Mucosa of gallbladder (tissue), 1 donor: ENCODE measurements at places on chromosomes 5 and 9. TPM values are rescaled to one million over a fixed set of nuclear protein-coding genes. Genes with fewer than 3 reads are reported as not detected.

DNA sequence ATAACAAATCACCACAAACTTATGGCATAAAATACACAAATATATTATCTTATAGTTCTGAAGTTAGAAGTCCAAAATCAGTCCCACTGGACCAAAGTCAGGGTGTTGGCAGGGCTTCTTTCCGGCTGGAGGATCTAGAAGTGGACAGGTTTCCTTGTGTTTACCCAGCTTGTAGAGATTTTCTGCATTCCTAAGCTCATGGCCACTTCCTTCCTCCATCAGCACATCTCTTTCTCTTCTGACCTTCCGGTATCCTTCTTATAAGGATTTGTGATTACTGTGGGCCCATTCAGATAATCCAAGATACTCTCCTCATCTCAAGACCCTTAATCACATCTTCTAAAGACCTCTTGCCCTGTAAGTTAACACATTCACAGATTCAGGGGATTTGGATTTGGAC is 97.6 kb downstream of the RAB3C start:
- DNase-seq = no peak

- no peak for DNase-seq
These were observed 46.3 kb downstream of the STC2 start for GRCh38 chr5:173281910-173282309.

DNA sequence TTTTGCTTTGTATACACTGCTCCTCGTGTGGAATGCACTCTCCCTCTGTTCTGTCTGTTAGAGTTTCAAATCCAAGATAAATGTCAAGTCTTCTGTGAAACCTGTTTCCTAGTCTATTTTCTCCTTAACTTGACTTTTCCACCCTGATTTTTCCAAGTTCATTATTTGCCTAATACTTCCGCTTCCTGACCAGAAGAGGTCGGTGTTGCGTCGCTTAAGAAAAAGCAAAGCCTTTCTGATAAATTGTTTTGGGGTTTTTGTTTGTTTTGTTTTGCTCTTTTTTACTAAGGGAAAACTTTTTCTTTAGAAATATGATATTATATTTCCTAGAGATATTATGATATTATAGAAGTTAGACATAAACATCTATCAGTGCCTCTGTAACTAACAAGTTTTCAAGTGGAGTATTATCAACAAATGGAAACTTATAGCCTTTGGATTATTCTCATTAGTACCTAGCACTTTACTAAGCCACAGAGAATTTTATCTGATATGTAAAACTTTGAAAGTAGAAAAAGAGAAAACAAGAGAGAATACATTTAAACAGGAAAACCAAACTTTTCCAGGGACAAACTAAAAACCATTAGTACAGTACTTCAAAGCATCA is 55.8 kb downstream of the PHAX start:
- no peak for DNase-seq

DNA sequence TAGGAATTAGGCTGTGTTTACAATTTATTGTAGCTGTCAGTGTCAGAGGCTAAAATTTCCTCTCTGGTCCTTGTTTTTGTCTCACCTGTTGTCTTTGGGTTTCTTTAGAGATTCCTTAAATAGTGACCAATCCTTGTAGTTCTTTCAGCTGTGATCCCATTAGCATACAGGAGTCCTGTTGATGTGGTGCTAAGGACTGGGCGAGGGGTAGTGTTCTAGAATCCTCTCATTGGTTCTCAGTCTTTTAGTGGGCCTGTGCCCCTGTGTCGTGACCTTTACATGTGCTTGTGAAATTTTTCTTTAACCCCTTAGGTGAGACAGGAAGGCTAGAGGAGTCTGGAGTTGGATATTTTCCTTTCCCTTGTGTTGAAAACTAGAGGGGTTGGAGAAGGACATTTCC is 51.2 kb downstream of the ZNF618 start:
- no peak for DNase-seq

DNA sequence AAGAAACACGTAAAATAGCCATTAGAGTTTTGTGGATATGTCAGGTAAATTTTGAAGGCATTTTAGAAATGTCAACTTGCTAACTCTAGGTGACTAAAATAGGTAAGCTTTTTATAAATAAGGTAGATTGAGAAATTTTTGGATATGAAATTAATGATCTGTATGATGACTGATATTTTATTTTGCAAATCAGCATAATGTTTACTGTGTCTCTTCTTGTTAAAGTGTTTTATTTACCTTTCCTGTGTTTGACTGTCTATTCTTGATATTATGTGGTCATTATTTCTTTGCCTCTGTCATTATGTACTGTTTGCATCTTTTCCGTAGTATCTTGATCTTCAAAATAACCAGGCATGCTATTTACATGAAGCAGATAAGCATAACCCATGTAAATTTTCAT is 58.4 kb downstream of the ZCCHC7 start:
- no peak for DNase-seq

- no peak for DNase-seq
These were observed 147.9 kb downstream of the PIP5K1B start for GRCh38 chr9:68852941-68853340.

DNA sequence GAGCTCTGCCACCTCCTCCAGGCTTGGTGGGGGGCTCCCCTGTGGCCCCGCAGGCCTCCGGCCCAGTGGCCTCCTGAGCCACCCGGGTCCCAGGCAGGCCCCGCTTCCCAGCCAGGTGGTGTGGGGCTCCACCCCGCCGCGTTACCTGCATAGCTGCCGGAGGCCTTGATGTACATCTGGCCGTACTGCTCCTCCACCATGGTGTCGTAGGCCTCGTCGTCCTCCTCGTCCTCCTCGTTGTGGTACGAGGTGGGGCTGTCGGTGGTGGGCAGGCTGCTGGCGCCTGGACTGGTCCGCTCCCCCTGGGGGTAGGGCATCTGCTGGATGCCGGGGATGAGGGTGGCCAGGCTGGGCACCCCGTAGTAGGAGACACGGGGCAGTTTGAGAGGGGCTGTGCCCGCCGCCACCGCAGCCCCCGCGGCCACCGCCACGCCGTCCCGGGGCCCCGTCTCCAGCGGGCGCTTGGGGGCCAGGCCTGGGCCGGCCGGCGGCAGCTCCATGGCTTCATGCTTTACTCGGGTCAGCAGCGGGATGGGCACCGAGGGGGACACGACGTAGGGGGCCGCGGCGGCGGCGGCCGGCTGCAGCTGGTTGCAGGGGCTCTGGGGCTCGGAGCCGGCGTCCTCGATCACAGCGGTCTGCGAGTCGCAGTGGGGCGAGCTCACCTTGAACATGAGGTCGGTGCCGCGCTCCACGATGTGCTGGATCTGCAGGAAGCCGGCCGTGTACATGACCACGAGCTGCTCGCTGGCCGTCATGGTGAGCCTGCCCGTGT is 45.4 kb downstream of the NACC2 start:
- no peak for DNase-seq

- no peak for DNase-seq
These were observed 271.8 kb downstream of the SMARCA2 start for GRCh38 chr9:2286825-2287455.

- no peak for DNase-seq
These were observed 205.2 kb upstream of the MAP3K1 start for GRCh38 chr5:56610093-56610698.

- no peak for DNase-seq
These were observed 124.8 kb downstream of the STK32A start for GRCh38 chr5:147359581-147359980.

GRCh38 chr5:68957591-68957990 is 136.2 kb upstream of the SLC30A5 start:
- DNase-seq = no peak

DNA sequence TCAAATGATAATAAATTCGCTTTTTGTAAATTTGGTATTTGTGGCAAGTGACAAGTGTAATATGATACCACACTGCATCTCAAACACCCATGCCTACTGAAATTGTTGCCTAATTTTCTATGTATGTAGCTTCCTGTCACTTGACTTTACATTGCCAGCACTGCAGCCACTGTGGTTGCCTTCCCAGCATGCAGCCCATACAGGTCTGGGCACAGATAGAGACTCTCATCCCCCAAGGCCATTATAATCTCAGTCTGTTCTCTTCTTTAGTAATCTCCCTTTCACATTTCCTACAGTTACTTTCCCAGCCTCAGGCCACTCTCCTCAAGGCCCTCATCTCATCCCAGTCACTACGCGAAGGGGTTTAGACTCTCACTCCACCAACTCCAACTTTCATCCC is 1200.6 kb downstream of the PTPRD start:
- DNase-seq = no peak

DNA sequence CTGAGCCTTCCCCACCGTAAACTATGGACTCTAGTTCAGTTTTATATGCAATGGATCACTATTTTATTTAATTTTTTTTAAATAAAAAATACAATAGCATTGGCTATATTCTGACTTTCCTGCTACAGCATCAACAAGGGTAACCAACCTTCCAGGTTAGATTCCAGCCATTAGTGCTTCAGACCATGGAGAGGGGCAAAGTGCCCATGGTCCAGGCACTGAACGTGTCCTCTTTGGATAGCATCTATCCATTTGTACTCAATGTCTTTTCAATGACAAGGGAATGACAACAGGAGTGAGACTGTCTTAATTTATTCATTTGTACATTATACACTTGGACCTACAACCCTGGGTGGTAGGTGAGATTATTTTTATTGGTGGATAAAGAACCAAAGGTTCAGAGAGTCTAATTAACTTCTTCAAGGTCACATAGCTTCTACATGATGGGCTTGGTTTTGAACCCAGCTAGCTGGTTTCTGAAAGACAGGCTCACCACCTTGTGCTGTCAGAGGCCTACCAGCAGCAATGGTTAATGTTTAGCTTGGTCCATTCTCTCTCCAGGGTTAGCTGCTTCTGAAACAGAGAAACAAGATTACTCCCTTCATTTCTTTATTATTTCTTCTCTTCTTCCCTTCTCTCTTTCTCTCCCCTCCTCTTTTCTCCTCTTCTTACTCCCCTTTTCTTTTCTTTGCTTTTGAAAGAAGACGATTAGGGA is 11.5 kb downstream of the TMEM171 start:
- DNase-seq = no peak

DNA sequence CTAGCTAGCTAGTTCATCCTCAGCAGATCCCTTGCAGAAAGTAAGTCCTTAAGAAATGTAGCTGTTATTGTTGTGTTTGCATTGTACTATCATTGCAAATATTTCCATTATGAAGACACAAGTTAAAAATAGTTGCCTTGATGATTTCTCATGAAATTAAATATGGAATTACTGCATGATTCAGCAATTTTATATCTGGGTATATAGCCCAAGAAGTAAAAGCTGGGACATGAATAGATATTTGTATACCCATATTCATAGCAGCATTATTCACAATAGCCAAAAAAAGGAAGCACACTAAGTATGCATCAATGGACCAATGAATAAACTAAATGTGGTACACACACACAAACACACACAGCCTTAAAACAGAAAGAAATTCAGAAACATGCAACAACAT is 6.8 kb downstream of the IFNB1 start:
- no peak for DNase-seq

GRCh38 chr9:123948286-123948685 is 18.4 kb upstream of the DENND1A start:
- DNase-seq = no peak

DNA sequence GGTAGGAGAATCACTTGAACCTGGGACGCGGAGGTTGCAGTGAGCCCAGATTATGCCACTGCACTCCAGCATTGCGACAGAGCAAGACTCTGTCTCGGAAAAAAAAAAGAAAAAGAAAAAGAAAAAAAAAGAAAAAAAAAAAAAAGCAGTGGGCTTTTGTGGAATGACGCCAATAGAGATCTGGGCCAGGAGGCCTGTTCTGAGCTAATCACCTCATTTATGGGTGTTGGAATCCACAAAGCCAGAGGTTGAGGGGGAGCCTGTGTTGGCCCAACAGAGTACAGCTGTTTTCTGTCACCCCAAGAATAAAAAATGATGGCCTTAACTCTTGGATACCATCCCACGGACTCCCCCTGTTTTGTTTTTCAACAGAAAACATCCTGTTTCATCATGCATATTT is 18.5 kb downstream of the OSTF1 start:
- no peak for DNase-seq

DNA sequence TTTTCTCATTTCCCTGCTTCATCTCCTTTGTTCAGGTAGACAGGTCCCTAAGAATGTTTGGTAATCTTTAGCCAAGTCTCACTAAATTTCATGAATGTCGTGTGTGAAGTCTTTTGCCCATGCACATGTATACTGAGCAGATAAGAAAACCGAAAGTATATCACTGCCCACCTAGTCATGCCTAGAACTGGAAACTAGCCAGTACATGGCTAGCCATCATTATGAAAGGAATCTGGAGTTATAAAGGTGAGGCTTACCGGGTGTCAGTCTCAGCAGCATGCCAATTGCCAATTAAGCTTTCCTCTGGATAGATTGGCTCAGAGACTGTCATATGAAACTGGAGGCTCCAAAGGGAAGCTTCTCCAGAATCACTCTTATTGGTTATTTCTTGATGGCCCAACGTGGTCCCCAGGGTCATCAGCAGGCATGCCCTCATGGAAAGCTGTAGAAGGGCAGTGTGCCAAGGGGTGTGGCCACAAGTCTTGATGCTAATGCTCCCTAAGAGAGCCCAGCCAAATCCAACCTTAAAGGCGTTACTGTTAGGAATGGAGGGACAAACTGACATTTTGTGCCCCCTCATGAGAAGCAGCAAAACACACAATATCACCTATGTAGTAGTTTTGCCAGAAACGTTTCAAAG is 307.3 kb upstream of the PIK3R1 start:
- DNase-seq = no peak

- no peak for DNase-seq
These were observed 59.3 kb downstream of the DPYSL3 start for GRCh38 chr5:147450606-147451005.

DNA sequence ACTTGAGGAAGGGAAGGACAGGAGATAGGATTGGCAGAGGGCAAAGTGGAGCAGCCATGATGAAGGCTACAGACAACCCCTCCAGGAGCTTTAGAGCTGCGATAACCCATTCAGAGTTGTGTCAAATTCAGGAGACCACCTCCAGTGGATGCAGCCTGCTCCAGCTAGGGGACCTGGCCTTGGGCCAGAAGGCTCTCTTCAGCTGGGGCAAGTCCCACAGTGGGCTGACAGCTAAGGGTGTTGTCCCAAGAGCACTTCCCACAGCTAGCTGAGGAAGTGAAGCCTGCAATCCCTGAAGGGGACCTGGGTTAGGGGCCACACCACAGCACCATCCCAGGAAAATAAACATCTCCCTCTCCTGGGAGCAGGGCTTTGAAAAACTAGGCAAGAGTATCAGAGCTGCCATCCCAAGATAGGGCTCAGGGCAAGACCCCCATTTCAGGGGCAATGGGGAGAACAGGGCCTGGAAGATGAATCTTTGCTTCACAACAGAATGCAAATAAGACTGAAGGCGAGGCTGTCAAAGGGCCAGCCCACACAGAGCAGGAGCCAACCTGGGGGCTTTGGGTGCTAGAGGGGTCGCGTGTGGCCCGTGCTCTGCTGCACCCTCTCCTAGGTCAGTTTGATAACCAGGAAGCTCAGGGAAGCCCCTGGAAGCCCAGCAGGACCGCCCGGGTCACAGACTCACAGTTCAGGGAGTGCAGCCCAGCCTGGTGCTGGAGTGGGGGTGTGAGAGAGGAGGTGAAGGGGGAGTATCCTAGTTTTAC is 19.3 kb upstream of the DAPK1 start:
- no peak for DNase-seq

Gene LHX3
- not detected for total RNA-seq

Gene KCNV2
- not detected for total RNA-seq

Gene PCA3
- total RNA-seq = not detected

Gene CAMK2A
- 5.0 TPM for total RNA-seq
